WTC11 (cell line): ENCODE measurements at places on chromosomes 3 and 15. TPM values are rescaled to one million over a fixed set of nuclear protein-coding genes. Genes with fewer than 3 reads are reported as not detected.
A peak's percentile ranks its signal among the peaks of the same experiment; 100 is the strongest.

DNA sequence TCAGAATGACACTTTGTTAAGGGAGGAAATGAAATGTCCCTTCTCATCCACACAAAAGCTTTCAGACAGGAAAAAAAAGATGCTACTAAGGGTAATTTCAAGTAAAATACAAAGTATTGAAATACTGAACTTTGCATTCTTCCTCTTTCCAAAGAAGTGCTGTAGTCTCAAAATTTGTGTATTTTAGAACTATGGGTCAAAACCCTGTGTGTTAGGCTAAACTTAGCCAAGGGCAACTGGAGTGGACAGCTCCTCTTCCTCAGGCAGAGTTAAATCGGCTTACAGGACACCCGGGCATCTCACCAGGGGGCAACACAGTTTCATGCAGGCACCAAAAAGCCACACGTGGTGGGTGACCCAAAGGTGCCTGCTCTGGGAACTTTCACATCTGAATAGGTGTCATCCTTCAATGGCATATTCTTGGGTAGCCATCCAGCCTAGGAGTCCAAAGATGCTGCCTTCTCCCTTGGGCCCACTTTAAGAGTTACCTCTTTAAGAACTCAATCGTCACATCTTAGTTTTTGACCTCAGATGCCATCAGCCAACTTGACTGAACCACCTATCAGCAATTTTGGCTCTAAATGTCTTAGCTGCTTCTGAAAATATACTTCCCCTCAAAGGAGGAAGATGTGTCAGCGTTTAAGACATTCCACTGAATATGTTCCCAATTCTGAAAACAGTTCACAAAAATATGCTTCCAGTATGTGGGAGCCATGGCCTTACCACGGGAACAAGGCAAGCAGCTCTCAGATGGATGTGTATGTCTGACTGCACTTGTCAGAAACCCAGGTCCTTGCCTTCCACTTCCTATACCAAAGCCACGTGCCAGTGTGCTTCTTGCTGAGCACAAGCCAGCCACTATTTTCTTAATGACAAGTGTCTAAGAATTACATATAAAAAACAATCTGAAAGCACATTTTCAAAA, 32.2 kb upstream of the MUC13 start:
- no peak for DNase-seq

DNA sequence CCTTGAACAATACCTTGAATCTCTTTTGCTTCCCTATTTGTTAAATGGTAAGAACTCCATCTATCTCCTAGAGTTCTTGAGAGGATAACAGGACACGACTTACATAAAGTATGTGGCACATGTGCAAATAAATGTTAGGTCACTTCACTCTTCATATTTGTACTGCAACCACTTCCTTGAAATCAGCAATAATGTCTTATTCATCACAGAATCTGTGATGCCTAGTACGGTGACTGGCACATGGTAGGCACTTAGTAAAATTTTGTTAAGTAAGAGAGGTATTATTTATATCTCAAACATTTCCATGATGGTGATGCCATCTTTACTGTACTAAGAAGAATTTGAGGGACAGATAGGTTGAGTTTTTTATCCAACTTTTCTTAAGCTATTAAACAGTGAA, 14.3 kb downstream of the CD47 start:
- no peak for DNase-seq

DNA sequence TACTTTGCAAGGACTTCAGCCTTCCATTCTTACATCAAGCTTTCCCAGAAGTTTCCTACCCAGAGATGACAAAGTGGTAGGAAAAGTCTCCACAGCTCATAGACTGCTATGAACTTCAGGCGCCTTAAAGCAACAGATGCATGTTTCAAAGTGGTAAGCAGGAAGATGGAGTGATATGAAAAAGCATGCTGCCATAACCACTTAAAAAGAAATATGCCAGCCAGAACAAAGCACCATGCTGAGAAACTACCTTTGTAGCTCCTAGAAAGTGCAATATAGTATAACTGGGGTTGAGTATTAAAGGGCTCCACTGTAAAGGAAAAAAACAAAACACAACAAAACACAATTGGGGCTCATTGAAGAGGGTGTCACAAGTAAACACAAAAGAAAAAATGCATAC, 192.4 kb upstream of the STRIT1 start:
- no peak for DNase-seq

GRCh38 chr3:37029111-37029510, 35.8 kb downstream of the MLH1 start:
- no peak for DNase-seq

DNA sequence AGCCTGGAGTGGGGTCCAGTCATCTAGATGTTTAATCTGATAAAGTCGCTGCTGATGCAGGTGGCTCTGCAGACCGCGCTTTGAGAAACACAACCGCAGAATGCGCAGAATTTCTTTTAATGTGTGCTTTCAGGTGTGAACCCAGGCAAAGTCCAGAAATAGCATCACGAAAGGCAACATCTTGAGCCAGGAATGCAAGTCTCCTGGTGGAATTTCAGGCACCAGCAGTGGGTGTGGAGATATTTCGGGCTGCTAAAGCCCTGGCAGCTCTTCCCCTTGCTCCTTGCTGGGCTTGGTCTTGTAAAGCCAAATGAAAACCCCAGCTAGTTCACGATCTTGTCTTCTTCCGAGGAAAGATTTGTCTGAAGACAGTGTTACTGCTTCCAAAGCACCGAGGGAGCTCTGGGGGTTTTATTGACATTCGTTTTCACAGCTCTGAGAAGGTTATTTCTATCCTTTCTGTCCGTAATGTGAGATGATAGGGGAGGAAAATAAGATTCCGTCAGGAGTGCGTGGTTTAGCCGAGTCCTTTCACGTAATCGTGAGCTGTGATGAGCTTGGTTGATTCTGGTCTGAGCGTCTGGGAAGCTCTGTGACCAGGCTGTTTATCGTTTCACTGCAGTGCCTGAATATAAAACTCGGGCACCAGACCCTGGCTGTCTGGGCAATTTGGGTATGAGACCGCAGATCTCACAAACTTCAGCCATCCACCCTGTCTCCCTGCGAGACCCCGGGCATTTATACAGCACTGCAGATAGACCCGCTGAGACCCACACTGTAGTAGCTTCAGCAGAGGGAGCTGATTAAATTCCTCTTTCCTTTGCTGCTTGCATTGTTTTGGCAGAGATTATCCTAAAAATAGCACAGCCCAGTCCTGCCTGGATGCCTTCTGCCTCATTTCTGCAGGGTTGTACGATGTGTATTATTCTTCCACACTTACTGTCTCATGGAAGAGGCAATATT, 67.0 kb upstream of the SLC25A26 start:
- no peak for DNase-seq

DNA sequence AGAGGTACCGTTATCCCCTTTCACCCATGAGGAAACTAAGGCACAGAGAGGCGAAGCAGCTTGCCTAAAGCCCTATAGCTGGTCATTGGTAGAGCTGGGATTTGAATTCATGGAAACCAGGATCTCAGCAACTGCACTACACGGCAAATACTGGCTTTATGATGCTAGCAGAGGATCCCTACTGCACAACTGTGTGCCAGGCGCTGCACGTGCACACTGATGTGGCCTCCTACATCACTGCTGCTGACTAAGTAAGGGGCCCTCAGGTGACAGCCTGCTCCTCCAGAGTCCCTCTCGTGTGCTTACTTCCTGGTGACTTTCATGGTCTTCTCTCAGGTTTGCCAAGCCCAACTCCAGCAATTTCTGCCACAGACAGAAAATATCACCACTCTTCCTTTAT, 3.4 kb upstream of the POLG start:
- DNase-seq: no peak

- no peak for DNase-seq
These were observed 26.0 kb upstream of the HCN4 start for GRCh38 chr15:73394782-73395181.

DNA sequence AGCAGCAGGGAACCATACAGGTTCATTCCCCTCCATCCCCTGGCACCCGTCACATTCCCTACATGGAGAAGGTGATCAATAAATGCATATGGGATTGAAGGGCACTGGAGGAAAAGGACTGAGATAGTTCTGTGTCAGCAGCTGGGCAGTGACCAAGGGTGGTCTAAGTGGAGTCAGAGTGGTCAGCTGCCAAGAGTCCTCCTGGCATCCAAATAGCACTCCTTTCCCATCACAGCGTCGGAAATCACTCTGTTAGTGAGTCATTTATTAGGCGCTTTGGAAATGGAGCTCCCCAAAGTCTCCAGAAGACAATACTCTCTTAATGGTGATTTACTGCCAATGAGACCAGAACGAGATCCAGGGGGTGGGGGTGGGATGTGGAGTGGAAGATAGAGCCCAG, 6.8 kb upstream of the TRH start:
- DNase-seq: no peak

DNA sequence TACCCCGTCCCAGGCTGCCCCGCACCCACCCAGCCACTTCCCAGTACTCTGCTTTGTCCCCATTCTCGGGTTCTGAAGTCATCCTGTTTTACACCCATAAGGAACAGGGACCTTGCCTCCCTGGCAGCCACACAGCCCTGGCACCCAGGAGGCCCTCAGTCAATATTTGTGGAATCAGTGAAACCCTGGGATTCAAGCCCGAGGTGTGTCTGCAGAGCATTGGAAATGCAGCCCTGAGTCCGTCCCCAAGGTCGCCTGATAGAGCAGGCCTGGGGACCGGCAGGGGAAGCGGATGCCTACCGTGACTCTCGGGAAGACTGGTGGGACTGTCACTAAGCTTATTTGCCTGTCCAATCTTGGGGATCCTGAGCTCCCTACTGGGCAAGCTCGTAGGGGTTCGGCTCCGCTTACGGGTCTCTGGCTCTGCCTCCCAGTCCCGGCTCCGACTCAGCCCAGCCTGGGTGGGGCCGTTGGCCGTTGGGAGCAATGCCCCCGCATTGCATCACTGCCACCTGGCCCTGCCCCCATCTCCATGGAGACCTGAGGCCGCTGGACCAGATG, 64.4 kb upstream of the TAMM41 start:
- peak; percentile 25 for DNase-seq

DNA sequence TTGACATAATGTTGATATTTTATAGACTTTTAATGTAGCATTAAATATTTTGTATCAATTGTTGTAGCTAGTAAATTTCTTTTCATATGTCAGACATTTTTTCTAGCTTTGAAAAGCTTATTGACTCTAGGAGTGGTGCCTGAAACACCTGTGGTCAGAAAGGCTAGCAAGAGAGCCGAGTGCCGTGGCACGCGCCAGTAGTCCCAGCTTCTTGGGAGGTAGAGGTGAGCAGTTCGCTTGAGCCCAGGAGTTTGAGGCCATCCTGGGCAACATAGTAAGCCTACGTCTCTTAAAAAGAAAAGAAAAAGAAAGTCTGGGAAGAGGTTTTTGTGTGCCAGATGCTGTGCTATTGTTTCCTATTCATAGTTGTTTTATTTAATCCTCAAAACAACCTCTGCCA, 198.2 kb downstream of the FEZF2 start:
- no peak for DNase-seq

GRCh38 chr3:52528586-52529375, 4.9 kb downstream of the NT5DC2 start:
- peak; percentile 15 for DNase-seq

- DNase-seq: no peak
These were observed 151.8 kb downstream of the SYNPR start for GRCh38 chr3:63429905-63430304.

The ESYT3 gene
- total RNA-seq: 4.4 to 6.4 TPM (median 5.7 TPM) in 3 replicates

The PLSCR5 gene
- not detected in 3 replicates for total RNA-seq

The FGF7 gene
- 0.11 to 0.15 TPM (median 0.11 TPM) in 3 replicates for total RNA-seq

The ABTB1 gene
- total RNA-seq: 9.3 to 12.5 TPM (median 9.9 TPM) in 3 replicates

The DNAH12 gene
- 0.02 TPM in 1 of 3 replicates, not detected in the others for total RNA-seq
